CD14-positive monocyte (primary cell): ENCODE measurements at places on chromosomes 13 and 19.

GRCh38 chr19:646779-647565 is 7.3 kb downstream of the FGF22 start:
- no peak for DNase-seq

- DNase-seq = peak; percentile 21
Measured at GRCh38 chr19:18590273-18591272, 2.0 kb downstream of the REX1BD start.

DNA sequence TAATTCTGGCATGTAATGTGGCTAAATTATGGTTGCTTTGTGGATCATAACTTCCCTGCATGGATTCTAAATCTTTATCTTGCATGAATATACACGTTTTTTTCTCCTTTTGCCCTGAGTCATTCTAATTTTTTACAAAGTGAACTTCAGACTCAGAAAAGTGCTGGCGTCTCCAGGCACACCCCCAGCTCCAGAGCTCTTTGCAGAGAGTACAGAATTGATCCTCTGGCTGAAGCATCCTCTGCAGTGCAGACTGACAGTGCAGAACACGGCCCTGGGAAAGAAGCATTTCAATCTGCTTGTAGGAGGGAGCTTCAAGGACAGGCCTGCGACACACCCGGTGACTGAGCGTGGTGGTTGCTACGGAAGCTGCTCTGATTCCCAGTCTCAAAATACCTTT is 228.1 kb downstream of the FGF9 start:
- no peak for DNase-seq

GRCh38 chr13:60158321-60158801 is 5.4 kb downstream of the DIAPH3 start:
- no peak for DNase-seq

DNA sequence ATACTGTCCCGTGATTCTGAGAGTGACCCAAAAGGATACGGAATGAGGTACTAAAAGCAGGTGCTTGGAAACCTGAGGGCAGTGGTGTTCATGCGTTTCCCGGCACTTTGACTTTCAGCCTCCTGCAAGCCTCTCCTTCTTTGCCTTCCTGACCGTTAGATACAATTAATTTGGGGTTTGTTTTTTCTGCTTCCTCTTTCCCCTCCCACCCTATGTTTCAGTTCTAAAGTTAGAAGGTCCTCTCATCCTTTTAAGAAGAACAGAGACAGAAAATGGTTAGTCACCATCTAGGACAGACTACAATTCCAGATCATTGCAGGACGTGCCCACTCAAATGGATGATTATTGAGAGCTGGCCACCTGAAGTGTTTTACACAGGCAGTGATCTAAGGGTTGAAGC is 1.8 kb upstream of the LILRB4 start:
- peak; percentile 69 for DNase-seq

DNA sequence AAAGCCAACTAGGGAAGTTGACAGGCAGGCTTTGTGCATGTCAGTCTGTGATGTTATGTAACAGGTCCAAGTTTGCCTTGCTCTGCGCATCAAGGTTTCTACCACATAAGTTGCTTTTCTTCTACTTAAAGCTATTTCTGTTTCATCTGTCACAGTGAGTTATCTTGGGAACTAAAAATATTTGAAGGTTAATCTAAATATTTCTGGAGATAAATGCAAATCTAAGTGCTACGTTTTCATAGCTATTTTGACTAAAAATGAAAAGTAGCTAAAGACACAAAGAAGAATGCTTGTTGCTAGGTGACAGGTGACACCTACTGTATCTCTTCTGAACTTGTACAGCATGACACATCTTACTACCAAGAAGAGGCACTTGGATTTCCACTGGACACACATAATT is 135.6 kb downstream of the KLF12 start:
- no peak for DNase-seq

DNA sequence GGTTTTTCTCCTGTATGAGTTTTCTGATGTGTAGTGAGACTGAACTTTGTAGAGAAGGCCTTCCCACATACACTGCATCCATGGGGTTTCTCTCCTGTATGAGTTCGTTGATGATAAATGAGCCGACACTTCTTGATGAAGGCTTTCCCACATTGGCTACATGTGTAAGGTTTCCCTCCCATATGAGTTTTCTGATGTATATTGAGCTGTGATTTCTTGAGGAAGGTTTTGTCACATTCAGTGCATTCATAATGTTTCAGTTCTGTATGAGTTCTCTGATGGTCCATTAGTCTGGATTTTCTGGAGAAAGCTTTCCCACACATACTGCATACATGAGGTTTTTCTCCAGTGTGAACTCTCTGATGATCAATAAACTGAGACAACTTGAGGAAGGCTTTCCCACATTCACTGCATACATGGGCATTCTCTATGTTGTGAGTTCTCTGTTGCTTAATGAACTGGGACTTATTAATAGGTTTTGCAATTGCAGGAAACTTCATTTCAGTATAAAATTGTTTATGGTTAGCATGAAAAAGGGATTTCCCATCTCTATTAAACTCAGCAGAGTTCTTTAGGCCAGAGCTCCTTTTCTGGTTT is 7.5 kb upstream of the ZNF350 start:
- no peak for DNase-seq

GRCh38 chr19:23222998-23223652 is 27.1 kb downstream of the ZNF724 start:
- DNase-seq = no peak

DNA sequence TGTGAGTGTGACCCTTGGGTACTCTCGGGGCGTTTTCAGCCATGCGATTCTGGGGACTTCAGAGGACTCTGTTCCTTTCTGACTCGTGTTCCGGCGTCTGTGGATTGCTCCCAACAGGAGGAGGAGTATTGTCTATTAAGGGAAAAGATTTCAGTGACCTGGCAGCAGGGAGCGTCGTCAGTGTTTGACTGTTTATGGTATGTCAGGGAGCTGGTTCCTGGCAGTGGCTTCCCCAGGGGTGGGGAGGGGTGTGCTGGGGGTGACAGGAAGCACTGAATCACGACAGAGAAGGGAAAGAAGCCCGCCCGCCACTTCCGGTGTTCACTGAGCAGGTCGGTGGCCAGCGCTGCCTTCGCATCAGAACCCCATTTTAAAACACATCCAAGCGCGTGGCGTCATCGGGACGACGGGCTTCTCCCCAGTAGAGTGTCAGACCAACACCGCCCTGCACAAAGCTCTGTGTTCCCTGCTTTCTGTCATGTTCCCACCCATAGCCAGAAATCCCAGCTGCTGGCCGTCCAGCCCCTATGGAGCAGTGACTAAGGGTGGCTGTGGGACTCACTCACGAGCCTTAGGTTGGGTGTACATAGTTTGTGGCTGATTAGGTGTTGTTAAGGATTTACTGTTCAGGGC is 33.8 kb downstream of the COL4A2 start:
- DNase-seq = peak; percentile 21

DNA sequence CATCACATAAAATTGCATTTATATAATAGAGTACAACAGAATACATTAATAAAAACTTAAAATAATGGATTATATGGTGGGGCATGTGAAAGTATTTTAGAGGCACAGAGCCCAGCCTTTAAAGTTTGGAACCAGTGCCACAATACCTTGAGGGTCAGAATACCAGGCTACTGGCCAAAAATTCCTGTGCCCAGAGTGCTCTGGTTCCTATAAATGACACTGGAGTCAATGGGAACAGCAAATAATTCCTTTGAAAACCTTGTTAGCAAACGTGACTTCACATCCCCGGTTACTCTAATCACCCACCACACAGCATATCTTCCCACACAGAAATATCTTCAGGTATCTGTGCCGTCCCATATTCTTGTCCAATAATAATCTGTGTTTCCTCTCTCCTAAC is 1242.6 kb downstream of the DIAPH3 start:
- DNase-seq = no peak

DNA sequence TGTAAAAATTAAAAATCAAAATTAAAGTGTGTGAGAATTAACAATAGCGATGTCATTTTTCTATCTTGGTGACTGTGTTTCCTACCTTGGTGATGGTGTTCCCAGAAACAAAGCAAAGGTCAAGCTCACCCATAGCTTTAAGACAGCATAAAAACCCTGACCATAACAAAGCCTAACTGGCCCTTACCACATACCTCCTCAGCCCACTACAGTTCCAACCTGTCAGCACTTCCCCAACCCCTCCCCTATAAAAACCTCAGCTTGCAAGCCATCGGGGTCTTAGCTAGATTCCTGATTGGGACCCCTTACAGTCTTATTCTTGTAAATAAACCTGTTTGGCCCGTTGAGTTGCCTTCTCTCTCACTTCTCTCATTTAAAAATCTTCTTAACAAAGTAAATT is 484.4 kb upstream of the PCDH20 start:
- no peak for DNase-seq
